Mucosa of descending colon (tissue), 3 donors: ENCODE measurements at places on chromosomes 7 and 10. TPM values are rescaled to one million over a fixed set of nuclear protein-coding genes. Genes with fewer than 3 reads are reported as not detected.

The TMEM178B gene
- 0.32 TPM for total RNA-seq

The POM121C gene
- total RNA-seq = 34.4 TPM

The SLC13A1 gene
- total RNA-seq = 2.1 TPM

The EDRF1 gene
- total RNA-seq = 20.3 TPM

The HTR7 gene
- total RNA-seq = 0.24 TPM

The FAM237B gene
- not detected for total RNA-seq

The LIPF gene
- not detected for total RNA-seq

The PARD3 gene
- 87.9 TPM for total RNA-seq

The ENTPD1 gene
- total RNA-seq = 7.2 TPM

The UPK3B gene
- total RNA-seq = 3.6 TPM

The NXPH1 gene
- total RNA-seq = not detected

The FFAR4 gene
- total RNA-seq = 17.4 TPM

The IRF5 gene
- total RNA-seq = 10.1 TPM
